COLO829 (cell line): ENCODE measurements at places on chromosomes 5 and 9.
A peak's percentile ranks its signal among the peaks of the same experiment; 100 is the strongest.

DNA sequence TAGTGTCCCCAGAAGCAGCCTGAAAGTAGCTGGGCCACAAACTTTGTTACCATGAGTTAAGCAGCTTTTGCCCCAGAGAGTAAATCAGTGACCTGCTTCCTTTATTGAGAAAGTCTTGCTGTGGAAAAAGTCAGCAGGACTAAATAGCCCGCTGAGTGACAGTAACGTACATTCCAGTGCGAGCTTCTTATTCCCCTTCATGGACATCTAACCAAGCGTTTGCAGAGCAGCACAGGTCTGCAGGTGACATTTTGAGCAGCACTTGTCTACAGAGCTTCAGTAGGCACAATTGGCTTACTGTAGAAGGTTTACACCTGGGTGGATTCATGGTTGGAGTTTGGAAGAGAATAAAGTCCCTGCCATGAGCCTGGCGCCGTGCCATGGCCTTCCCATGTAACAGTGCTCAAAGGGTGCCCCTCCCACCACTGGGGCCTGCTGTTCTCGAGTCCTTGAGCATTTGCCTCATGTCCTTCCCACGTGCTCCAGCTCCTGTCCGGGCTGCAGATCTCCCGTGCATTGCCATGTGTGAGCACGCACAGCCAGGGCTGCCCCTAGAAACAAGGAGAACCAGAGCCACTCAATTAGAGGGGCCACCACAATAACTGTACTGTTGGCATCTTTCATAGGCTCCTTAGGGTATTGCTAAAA, 41.3 kb upstream of the GRHPR start:
- DNase-seq, result no peak

DNA sequence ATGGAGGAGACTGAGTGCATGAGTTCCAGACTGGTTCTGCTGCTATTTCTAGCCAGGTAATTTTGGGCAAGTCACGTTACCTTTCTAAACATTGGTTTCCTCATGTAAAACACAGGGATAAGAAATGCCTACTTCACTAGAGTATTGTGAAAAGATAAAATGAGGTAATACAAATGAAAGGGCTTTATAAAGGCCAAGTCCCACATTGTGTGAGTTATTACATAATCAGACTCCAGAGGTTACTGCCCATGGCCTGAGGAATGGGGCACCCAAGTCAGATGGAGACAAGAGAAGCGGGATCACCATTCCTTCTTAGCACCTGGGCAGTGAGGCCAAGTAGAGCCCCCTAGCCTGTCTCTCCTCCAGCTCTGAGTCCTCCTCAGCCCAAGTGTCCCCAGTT, 7.5 kb downstream of the HBEGF start:
- no peak for DNase-seq

GRCh38 chr9:78677326-78677725, 380.4 kb downstream of the PSAT1 start:
- DNase-seq, result no peak

- no peak for DNase-seq
Observed at GRCh38 chr5:145797336-145797735, 37.8 kb downstream of the PRELID2 start.

DNA sequence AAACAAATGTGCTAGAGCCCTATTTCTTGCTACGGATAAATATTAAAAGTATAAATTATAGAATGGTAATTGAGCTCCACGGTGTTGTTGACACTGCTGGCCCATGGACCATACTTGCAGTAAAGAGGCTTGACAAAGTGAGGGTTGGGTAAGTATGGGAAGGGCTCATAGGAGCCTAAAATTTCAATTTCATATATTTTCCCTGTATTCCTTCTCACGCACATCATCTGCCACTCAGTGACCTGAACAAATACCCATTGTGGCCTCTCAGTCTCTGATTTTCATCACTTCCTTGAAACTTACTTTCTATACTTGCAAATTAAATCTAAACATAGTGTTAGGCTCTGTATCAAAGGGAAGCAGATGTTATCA, 116.5 kb downstream of the PIK3R1 start:
- no peak for DNase-seq

- DNase-seq, result peak; percentile 66
Observed at GRCh38 chr9:114291064-114291474, 31.8 kb upstream of the ORM1 start.

- peak; percentile 77 for DNase-seq
Observed at GRCh38 chr9:32968101-32969011, 33.1 kb downstream of the APTX start.

- DNase-seq, result no peak
Observed at GRCh38 chr9:135586601-135587109, 25.1 kb downstream of the PAEP start.

DNA sequence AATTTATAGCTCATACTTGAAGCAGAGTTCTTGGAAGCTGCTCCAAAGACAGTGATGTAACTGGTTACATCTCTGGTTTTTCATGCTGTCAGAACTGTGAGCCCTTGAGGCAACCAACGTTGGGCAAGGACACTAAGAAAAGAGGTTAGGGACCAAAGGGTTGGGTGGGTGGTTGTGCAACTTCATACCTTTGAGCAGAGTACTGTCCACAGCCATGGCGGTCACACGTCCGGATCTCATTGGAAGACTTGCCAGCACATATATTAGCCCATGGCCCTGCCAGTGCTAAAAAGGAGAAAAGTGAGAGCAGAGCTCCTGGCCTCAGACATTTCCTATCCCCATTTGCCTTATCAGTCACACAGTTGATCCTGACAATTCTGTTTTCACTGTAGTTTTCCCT, 2.1 kb downstream of the LECT2 start:
- DNase-seq, result no peak

DNA sequence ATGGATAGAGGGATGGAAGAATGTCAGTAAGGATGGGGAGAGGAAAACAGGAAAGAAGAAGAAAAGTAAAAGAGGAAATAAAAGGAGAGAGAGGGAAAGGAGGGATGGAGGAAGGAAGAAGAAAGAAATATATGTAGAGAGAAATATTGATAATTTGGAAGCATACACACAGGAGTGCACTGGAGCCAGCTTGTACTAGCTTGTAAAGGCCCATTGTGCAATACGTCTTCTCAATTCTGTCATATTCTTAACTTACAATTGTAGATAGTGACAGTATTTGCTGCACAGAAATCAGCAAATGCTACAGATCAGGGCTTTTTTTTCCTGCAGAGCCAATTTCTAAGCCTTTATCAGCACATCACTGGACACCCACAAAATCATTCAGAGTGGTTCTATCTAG, 458.8 kb upstream of the WWC1 start:
- no peak for DNase-seq

DNA sequence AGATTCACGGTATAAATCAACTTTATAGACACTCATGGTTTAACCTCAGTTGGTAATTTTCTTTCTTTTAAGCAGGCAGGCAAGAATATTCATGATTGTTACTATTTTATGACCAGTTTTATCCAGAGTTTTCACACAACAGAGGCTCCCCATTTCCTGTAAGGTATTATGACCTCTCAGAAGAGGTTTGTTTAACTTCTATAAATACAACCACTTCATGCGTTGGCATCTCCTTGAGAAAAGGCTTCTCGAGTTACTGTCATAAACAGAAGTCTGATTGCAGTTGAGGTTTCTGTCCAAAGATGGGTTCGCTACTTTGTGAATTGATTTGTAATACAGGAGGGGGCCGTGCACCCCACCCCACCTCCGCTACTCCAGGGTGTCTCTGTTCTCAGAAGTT, 55.3 kb downstream of the ENTREP1 start:
- no peak for DNase-seq

GRCh38 chr5:37858250-37858649, 18.4 kb upstream of the GDNF start:
- no peak for DNase-seq

DNA sequence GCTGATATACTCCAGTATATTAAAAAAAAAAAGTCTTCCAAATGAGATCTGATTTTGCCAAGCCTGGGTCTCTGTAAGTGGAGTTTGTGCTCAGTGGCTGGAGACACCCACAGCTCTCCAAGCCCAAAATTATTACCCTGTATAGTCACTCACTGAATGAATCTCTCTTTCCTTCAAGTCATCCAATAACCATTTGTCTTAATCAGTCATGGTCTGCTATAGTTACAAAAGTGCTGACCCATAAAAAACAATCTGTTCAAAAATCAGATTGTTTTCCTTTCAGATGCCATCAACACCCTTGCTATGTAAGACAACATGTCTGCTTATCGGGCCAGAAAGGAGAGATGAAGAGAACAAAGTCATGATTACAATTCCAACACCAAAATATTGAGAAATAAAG, 159.4 kb upstream of the FST start:
- no peak for DNase-seq

DNA sequence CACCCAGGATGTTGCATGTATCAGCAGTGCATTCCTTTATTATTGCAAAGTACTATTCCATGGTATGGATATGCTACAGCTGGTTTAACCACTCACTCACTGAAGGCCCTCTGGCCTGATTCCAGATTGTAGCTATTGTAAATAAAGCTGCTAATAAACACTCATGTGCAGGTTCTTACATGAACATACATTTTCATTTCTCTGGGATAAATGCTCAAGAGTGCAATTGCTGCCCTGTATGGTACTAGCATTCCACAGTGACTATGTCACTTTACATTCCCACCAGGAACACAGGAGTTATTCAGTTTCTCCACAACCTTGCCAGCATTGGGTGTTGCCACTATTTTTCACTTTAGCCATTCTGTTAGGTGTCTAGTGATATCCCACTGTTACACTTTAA, 267.6 kb downstream of the SPOCK1 start:
- no peak for DNase-seq

DNA sequence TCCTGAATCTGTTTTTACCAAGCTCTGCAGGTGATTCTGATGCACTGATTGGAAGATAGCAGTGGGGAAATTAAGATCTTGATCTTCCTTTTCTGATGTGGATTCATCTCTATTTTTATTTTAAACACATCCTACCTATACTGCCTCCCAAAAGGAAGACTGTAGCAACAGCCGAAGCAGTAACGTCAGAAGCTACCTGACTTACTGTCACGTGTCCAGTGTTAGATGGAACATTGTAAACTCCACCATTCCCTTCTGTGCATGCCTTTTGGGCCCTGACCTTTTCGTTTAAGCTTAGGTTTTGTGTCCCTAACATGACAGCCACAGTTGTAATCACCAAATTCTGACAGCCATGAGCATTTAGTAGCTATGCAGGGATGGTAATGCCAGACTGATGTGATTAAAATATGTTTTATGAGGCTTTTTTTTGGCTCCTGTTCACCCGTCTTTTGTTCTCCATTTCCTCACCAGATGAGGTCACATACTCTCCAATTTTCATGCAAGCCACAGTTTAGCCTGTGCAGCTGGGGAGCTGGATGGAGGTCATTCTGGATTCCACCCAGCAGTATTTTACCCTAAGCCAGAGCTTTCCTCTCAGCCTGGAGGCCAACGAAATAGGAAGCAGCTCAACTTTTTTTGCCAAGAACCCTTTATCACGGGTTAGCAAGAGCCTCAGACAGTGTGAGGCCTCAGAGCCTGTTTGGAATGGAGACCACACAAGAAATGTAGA, 15.6 kb upstream of the FOXD1 start:
- no peak for DNase-seq

DNA sequence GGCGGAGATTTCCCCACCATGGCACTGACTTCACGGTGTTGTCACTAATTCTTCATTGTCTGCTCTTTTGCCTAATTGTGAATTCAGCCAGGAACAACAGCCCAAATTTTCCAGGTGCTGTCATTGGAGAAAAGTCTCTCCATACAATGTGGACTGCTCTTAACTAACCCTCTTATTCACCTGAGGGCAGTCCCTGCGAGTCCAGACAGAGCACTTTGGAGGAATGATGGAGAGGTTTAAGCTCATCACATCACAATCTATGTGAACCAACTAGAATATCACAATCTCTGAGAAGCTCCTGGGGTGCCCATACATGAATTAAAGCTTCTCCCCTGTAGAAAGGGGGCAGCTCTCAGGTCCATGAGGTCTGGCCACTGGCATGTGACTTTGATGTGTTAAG, 56.4 kb downstream of the MTX3 start:
- no peak for DNase-seq

GRCh38 chr5:123527190-123527589, 15.2 kb downstream of the CSNK1G3 start:
- DNase-seq, result no peak

GRCh38 chr5:75933489-75933888, 149.7 kb upstream of the SV2C start:
- DNase-seq, result no peak

- DNase-seq, result no peak
Observed at GRCh38 chr9:128124873-128125579, 2.5 kb downstream of the PTGES2 start.
